ENCODE measurements at places on chromosomes 16 and 17.

GRCh38 chr17:1861391-1862010 lies 31.7 kb downstream of the RPA1 start:
- no peak for DNase-seq

GRCh38 chr17:9142772-9143494 lies 121.6 kb downstream of the NTN1 start:
- no peak for DNase-seq

DNA sequence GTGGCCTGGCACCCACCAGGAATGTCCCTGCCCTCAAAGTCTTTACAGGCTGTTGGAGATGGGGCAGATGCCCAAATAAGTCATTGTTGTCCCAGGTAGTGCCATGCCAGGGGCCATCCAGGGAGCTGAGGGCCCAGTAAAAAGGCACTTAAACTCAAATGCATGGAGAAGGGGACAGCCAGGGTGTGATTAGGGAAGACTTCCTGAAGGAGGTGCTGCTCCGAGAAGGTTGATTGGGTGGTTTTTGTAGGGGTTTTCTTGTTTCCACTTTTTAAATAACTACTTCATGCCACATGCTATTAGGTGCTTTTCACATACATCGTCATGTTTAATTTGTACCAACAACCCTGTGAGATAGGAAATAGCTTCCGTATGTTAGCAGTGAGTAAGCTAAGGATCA lies 66.9 kb downstream of the RAI1 start:
- no peak for DNase-seq

- no peak for DNase-seq
These were observed 91.8 kb downstream of the ASIC2 start for GRCh38 chr17:33201283-33201682.

DNA sequence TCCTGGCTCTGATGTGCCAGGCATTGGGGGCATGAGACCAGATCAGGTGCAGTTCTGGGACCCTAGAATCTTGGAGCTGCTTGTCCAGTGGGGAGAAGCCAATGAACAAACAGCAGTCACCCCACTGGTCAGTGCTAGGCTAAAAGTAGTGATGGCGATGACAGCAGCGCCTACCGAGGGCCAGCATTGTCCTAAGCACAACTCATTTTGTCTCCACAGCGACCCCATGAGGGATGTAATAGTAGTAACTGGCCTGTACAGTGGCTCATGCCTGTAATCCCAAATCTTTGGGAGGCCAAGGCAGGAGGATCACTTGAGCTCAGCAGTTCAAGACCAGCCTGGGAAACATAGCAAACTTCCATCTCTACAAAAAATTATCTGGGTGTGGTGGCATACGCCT lies 6.2 kb downstream of the SMCR8 start:
- no peak for DNase-seq

Measured in Calu3 (cell line).